ENCODE measurements at places on chromosomes 5 and 9.
A peak's percentile ranks its signal among the peaks of the same experiment; 100 is the strongest.

DNA sequence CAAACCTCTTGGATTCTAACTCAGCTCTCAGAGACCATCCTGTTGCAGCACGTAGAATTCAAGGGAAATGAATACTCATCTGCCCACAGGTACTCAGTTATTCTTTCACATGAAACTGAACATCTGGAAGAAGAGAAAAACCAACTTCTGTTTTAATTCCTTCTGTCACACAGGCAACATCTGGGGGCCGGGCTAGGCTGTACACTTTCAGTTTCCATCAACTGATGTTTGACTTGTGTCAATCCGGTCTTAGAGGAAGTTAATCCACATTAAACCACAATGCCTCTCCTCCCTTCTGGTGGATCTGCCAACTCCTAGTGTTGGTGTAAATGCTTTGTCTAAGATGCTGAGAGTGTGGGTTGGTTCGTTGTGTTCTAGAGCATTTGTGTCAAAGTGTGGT lies 17.6 kb downstream of the DMRT3 start:
- DNase-seq: no peak

GRCh38 chr5:176851871-176852658 lies 41.7 kb downstream of the UNC5A start:
- DNase-seq: no peak

- no peak for DNase-seq
Measured at GRCh38 chr5:35672995-35673394, 55.3 kb downstream of the SPEF2 start.

DNA sequence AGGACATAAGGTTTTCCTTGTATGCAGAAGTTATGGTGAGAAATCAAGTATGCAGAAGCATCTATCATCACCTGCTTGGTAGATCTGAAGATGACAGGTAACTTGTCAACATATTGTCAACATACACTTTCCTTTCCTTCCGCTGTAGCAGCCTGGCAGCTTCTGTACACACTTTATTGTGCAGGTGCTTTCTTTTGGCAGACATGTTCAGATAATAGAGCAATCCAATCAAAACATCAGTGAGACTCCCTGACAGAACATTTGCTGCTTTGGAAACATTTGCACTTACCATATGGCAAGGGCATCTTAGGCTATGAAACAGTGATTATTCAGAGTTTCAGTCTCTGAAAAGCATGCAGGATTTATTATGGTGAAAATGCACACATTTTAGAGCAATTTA lies 161.1 kb upstream of the CDH12 start:
- DNase-seq: peak; percentile 77

DNA sequence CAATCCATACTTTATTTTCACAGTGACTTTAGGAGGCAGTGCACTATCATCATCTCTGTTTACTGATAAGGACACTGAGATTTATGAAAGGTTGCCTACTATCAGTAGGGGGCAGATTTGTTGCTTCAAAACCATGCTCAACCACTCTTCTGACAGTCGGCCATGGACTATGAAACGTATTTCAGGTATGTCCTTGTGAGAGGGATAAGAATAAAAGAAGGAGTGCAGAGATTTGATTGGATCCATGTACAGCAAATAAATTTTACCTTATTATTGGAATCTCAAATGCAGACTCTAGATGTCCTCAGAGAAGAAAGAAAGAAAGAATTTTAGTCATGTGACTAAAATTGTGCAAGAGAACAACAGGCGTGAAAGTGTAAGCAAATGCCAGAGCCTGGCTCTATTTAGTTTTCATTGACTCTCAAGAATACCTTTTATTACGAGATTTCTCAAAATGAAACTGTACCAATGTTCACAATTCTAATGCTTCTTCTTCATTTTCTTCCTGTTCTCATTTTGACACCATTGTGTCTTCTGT lies 296.6 kb upstream of the RASA1 start:
- no peak for DNase-seq

DNA sequence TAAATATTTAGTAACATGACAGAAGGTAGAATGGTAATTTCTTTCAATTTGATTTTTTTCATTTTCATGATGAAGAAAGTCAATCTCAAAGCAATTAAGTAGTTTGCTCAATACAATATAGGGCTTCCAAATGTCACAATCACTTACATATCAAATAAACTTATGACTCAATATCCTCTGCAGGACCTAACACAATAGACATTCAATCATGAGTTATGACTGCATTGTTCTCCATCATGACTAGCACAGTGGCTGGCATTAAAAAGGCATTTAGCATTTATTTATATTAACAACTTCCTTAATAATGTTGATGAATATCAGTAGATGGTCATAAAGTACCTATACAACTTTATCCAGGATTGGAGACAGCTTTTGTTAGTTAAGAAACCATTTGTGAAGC lies 1499.6 kb downstream of the EFNA5 start:
- DNase-seq: no peak

- no peak for DNase-seq
Measured at GRCh38 chr5:152058267-152058666, 133.6 kb upstream of the GLRA1 start.

- no peak for DNase-seq
Measured at GRCh38 chr9:18542837-18543405, 69.0 kb downstream of the ADAMTSL1 start.

DNA sequence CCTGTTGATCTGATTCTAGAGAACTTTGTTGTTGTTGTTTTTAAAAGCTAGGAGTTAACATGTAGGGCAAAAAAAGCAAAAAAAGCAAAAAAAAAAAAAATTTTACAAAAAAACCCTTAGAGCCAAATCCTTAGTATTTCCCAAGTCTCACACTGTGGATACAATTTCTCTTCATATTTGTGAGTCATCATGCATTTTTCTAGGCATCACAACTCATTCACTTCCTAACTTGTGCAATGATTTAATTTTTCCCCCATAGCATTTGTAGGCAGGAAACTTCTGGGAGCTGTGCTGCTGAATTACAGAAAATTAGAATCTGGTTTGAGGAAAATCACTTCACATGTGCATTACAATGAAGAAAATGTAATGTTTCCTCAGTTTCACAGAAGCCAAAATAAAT lies 91.9 kb downstream of the MARCHF3 start:
- DNase-seq: no peak
